LoVo (cell line): ENCODE measurements at places on chromosomes 2 and 18.
A peak's percentile ranks its signal among the peaks of the same experiment; 100 is the strongest.

GRCh38 chr2:2662037-2662846 is 331.2 kb upstream of the MYT1L start:
- no peak for DNase-seq

DNA sequence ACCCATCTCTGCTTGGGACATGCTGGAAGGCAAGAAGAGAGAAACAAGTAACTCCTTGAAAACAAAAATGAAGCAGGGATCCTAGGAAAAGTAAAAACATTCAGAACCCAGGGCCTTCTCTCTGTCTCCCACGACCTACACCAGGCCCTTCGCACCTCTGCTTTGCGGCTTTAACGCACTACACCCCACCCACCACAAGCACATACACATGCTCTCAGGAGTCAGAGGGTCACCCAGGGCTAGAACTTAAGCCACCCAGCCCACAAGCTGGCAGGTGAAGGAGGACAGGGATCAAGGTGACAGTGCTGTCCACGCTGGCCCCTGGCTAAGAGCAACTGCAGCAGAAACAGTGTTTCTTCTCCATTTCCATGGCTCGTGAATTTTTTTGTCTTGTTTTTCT is 72.2 kb downstream of the BCL11A start:
- DNase-seq, result no peak

- DNase-seq, result peak; percentile 34
Observed at GRCh38 chr18:62739911-62740310, 24.6 kb downstream of the PHLPP1 start.

- DNase-seq, result no peak
Observed at GRCh38 chr2:208711598-208711997, 305.0 kb downstream of the PTH2R start.

GRCh38 chr2:138777996-138778395 is 2.2 kb downstream of the NXPH2 start:
- peak; percentile 15 for DNase-seq

GRCh38 chr2:28956415-28956826 is 24.7 kb upstream of the TOGARAM2 start:
- no peak for DNase-seq

DNA sequence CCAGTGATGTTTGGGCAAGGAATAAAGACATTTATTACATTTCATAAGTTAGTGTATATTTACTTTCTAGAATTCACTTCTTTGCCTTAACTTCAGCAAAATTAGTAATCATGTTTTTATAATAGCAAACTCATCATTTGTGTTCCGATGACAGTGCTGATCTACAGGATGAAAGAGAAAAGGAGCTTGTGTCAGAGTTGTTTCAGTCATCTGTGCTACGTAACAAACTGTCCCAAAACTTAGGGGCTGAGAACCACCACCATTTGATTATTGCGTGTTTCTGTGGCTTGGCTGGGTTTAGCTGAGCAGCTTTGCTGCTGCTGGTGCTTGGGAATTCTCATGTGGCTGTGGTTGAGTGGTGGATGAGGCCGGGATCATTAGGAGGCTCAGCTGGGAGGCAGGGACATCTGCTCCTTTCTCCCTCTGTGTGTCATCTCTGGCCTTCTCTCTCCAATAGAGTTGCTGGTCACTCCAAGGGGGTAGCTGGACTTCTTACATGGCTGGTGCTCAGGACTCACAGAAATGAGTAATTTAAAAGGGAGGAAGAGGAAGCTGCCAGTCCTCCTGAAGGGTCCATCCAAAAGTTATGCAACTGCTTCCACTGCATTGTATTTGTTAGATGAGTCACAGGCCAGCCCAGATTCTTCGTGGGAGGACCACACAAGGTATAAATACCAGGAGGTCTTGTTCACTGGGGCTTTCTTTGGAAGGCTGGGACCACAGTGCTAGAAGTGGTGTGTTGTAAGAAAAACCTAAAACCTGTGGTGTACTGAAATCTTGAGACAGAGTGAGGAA is 43.4 kb upstream of the HAAO start:
- DNase-seq, result peak; percentile 78

DNA sequence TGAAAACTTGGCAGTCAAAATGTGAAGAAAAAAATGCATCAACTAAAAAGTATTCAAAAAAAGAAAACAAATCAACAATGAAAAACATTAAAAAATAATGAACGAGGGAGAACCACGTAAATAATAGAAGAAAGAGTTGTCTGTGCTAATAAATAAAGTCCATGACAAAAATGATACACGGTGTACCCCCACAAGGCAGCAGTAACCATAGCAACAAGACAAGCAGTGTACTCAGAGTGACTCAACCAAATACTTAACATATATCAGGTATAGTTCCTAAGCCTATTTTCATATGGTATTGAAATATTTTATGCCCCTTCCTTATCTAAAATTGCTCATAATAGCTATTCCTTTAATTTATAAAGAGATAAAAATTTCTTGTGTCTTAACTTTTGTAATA is 162.3 kb upstream of the TMEM200C start:
- DNase-seq, result no peak

GRCh38 chr18:5556310-5556974 is 12.6 kb upstream of the EPB41L3 start:
- no peak for DNase-seq

GRCh38 chr2:55966401-55967118 is 43.0 kb upstream of the EFEMP1 start:
- no peak for DNase-seq

GRCh38 chr2:16430846-16431245 is 234.8 kb downstream of the CYRIA start:
- no peak for DNase-seq

GRCh38 chr2:15092181-15092580 is 459.7 kb downstream of the LRATD1 start:
- no peak for DNase-seq

GRCh38 chr2:5035057-5035488 is 657.1 kb upstream of the SOX11 start:
- no peak for DNase-seq

DNA sequence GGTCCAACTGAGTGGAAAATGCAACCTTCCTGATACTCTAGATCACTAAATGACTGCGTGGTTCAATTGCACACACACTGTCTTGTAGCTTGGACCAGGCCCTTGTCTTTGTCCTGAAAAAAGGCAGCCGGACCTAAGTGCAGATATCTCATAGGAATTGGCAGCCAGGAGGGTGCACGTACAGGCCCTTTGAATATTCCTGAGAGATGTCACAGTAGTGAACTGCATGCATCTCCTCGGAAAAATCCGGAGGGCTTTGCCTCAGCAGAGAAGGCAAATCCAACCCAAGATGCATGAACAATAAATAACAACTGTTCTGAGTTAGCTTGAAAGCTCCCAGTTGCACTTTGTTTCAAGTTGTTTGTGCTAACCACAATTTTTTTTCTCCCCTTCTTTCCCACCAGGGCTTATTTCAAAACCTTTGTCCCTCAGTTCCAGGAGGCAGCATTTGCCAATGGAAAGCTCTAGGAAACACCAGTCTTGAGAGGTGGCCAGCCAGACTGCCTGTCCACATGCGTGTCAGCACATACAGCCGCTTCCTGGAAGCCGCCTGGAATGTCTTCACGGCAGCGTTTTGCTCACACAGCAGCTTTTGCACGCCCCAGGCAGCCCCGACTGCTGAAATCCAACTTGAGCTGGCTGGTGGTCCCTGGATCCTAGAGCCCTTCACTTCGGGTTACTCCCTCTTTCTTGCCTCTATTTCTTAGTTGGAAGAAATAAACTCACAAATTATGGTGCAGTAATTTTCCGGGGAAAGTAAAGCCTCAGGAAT is 54.4 kb upstream of the FOSL2 start:
- peak; percentile 23 for DNase-seq

DNA sequence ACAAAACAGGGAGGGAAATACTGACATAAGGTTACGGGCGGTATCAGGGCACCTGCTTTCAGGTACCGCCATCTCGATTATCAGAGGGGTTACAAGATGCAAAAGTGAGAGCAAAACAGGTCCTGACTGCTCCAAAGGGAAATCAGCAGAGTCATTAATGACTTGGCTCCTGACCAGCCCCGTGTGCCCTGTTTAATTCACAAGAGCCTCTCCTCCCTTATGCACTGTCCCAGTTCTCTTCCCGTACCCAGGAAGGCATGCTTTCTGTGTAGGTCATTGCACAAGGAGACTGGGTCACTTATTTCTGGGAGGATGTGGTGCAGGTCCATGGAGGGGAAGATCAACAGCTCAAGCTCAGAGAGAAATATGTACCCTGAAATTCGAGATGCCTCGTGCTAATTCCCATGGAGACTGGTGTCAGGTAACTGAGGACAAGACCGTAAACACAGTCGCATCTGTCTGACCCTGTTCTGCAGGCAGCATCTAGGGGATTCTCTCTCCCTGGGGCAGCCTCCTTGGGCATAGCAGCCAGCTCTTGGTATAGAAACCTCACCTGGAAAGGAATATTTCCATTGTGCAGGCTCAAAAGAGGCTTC is 79.9 kb downstream of the HNRNPLL start:
- no peak for DNase-seq

DNA sequence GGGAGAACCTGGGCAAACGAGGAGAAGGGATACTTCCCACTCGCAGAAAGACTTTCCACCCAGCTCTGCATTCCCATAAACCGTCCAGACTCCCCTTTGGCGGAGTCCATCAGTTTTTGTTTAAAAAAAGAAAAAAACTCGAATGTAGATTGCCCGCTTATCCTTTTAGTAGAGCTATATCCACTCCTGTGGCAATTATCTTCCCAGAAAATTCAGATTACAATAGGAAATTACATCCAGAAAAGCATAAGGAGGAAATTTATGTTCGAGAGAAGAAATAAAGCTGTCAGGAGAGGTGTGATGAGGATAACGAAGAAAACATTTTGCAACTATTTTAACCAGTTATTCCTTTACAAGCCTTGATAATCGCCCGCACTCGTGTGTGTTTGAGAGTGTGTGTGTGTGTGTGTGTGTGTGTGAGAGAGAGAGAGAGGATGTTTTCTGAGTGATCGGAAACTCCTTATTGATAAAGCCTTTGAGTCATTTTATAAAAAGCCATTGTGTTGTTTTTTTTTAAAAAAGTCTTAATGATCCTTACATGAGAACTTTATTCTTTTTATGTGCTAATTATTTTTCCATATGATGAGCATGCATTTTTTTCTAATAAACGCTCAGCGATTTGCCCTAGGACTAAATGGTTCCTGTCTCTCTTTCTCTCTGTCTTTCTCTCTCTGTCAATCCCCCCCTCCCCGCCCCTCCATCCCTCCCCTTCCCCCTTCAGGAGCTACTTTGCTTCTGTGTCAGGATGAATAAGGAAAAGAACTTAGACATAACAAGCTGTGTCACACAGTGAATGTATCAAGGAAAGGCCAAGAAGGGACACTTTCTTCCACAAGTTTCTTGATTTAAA is 1.1 kb upstream of the PPP3R1 start:
- DNase-seq, result peak; percentile 5

DNA sequence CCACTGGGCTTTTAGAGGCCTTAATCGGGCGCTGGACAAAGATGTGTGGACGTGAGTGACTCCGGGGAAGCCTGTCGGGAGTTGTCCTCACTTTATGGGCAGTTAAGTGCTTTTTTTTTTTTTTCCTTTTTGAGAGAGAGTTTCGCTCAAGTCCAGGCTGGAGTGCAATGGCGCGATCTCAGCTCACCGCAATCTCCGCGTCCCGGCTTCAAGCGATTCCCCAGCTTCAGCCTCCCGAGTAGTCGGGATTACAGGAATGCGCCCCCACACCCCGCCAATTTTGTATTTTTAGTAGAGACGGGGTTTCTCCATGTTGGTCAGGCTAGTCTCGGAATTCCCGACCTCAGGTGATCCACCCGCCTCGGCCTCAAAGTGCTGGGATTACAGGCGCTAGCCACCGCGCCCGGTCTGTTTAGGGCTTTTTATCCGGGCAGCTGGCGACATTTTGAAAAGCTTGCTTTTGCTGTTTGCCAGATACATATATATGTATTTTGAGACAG is 1.5 kb downstream of the MSH6 start:
- DNase-seq, result no peak

GRCh38 chr18:54946149-54946581 is 13.1 kb downstream of the CCDC68 start:
- peak; percentile 81 for DNase-seq

GRCh38 chr2:45207101-45207500 is 197.8 kb upstream of the SIX2 start:
- no peak for DNase-seq

GRCh38 chr18:76721207-76721996 is 101.0 kb upstream of the ZNF236 start:
- no peak for DNase-seq

DNA sequence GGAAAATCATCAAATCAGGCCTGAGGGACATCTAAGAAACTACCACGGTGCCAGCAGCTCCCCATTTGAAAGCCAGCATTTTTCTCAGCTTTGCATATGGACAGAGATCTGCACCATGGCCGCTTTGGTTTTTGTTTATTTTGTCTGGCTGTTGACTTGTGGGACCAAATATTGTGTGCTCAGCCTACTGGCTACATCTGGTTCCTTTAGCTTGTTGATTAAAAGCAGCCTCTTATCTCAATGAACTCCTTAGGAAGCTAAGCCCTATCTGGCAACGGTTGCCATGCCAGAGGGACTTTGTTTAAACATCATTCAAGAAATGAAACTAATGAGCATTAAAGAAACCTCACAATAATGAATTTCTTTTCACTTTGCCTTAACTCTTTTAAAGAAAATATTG is 32.4 kb upstream of the CCDC150 start:
- no peak for DNase-seq

DNA sequence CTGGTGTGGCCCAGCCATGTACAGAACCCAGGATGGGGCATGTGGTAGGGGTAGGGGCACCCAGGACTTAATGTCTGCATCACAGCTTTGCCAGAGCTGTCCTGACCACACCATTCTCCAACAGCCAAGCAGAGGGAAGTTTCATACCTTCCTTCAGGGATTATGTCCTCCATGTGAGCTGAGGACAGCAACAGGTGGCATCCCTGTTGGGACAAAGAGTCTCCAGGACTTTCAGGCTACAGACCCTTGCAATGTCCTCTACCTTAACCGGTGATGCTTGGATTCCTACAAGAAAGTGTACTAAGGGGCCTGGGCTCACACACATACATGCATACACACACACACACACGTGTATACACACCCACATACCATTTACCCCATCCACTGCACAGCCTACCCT is 227.0 kb upstream of the SIX2 start:
- DNase-seq, result no peak

GRCh38 chr2:145245268-145245870 is 725.5 kb upstream of the ZEB2 start:
- DNase-seq, result no peak

GRCh38 chr2:143909577-143910353 is 610.2 kb downstream of the ZEB2 start:
- DNase-seq, result no peak

DNA sequence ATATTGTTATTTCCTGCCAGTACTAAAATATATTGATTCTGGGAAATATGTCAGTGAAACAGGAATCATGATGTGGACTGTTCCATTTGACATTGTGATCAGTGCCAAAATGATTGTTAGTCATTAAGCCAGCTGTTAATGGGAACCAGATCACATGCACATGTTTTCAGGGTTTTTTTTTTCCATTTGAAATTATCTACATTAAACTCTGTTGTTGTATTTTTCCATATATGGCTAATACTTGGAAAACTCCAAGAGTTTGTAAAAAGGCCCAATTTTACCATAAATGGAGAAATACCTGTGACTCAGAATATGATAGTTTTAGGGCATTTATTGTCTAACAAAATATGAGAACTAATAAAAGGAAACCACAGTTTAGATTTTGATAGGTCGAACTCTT is 13.4 kb downstream of the ITGAV start:
- no peak for DNase-seq
